ENCODE measurements at places on chromosomes 6 and 20. TPM values are rescaled to one million over a fixed set of nuclear protein-coding genes. Genes with fewer than 3 reads are reported as not detected.

- DNase-seq = no peak
Observed at GRCh38 chr6:43495409-43495941, 14.7 kb downstream of the LRRC73 start.

The PGC gene
- not detected for total RNA-seq

DNA sequence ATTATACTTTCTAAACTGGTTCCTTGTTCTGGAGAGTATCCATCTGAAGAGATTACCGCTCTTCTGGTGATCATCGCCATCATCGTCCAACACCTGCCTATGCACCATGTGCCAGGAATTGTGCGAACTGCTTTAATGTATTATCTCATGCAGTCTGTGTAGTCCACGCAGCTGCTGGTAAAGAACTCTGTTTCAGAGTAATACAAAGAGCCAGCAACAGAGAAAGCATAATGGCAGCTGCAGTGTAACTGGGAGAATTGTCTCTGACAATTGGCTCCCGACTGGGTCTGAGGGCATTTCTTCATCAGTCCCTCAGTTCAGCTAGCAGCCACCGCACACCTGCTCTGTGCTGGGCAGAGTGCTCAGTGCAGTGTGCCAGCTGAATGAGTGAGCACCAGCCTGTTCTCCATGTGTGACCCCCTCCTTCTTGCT lies 383.4 kb downstream of the GRIK2 start:
- peak; percentile 70 for DNase-seq

DNA sequence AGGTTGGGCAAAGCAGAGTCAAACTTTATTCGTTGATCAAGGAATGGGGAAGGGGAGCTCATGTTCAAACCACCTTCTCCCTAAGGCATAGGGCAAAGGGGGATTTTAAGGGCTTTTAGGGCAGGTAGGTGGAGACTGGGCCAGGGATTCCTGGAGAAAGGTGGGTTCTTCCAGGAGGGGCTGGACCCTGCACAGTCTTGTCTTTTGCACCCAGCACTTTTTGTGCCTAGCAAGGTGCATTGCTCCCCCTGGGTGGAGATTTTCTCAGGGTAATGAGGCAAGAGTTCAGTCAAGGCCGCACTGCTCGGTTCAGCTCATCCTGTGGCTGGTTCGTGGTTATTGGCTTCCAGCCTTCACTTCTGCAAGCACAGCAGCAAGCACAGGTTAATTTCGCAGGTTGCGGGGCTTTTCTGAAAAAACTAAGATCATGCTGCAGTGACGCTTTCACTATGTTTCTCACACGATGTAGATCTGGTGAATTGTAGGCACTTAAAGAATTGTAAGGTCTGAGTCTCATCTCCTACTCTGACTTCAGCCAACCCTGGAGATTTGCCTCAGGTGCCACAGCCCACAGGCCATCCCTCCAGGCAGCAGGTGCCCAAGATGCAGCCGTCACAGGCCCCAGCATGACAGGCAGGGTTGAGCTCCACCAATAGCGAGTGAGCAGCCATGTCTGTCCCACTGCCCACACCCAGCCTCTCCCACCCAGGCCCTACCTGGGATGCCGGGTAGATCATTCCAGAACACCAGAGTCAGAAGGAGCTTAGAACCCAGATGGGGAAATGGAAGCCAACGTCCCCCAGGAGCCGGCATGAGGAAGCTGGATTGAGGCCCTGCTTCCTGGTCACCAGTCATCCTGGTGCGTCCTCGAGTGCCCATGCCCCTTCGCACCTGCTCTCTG lies 37.1 kb downstream of the SUN5 start:
- DNase-seq = no peak

The MGME1 gene
- total RNA-seq = 11.3 TPM

DNA sequence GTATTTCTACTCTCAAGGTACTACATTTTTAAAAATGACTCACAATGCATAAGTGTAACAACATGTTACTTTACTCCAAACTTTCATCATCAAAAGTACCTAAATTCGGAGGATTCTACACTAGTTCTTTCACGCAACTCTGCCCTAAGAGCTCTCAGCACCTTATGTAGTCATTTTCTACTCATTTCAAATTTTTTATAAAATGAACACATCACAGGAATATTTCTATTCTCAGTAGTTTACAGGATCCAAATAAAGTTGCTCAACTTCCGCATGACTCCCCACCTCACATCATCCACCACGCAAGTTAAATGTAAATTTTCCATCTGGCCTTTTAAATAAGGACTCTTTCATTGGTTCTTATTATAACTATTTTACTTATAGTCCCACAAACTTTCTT lies 344.9 kb upstream of the MANEA start:
- DNase-seq = no peak

DNA sequence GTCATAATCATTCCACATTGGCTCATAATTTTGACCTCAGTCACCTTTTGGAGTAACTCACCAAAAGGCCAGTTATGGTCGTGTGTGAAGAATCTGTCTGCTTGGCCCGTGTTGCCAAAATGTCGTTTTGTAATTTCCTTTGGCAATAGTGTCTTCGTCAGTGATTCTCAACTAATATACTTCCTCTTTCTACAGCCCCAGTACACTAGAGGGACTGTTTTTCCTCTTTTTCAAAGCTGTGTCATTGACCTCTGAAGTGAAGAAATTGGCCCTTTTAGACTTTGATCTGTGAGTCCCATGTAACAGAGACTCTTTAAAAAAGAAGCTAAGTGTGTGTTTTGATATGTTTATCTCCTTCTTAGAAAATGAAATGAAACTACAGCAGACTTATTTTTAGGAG lies 5.2 kb downstream of the FOXO3 start:
- peak; percentile 44 for DNase-seq

The STMND1 gene
- not detected for total RNA-seq

The ATAT1 gene
- 8.1 TPM for total RNA-seq
